ENCODE measurements at places on chromosomes 2 and 18.

- DNase-seq = no peak
Observed at GRCh38 chr2:210493528-210493927, 17.0 kb upstream of the LANCL1 start.

DNA sequence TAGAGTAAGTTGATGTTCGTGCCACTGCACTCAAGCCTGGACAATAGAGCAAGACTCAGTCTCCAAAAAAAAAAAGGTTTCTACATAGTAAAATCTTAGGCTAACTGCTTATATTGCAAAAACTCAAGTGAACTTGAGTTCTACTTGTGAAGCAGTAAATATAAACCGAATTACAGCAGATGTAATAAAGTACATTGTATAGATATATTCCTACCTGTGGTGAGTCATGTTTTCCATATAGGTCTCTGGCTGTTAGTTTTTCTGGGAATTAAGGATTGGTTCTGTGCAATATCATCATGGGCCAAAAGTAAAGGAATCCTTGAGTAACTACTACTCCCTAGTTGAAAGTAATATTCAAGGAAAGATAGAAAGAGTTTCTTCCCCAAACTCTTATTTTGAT lies 159.9 kb downstream of the DYM start:
- DNase-seq = no peak

DNA sequence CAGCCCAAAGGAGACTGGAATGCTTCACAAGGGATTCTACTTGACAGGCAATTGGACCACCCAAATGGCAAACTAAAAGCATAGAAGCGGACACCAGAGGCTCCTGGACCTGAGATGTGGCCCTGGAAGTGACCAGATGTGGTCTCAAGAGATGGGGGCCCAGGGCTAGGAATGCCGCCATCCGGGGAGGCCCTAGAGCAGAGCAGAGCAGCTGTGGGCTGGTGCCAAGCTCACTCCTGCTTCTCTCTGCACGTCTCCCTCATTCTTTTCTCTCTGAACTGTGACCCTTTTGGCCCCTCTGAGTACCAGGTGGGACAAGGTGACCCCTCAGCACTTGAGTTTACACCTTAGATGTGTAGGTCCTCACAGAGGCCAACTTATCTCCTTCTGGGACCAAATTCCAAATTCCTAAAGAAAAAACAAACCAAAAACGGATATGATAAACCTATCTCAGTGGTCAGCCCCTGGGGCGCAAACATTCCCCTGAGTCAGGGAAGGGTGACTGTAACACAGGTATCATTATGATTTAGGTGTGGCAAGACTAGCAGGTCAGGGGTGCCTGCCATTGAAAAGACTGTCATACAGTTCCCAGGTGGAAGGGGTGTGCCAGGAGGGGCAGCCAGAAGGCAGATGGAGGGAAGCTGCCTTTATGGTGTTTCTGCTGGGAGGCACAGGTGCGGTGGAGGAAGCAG lies 6.5 kb upstream of the IL1R2 start:
- DNase-seq = no peak

DNA sequence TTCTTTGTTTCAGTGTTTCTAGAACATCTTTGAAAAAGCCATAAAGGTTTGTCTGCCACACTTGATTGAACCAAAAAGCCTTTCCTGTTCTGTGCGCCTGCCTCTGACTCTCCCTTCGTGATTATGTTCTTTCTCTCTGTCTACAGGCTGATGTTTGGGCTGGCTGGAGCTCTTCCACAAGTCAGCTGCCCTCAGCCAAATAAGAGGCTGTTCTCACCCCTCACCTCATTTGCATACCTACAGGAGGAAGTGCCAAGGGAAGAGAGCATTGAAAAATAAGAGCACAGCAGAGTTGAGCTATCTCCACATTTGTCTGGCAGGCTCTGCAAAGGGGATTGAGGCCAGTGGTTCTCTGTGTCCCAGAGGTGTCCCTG lies 15.8 kb downstream of the INPP5D start:
- DNase-seq = peak; percentile 88

DNA sequence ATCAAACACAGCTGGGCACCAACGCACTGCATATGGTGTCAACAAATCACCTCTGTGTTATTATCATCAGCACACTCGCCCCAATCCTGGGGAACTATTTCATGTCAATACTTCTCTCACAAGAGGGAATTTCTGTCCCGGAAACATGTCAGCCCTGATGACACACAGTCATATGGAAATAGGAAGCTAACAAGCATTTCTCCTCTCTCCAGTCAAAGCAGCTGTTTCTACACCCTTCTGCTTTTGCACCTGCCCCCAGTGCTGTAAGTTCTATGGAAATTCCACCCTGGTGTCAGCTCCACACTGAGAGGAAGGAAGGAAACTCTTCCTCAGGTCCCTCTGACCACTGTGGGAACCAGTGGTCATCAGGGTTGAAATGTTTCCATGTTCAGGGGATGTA lies 447.6 kb upstream of the ID2 start:
- DNase-seq = peak; percentile 67

GRCh38 chr18:63199743-63200241 lies 119.8 kb downstream of the BCL2 start:
- no peak for DNase-seq

DNA sequence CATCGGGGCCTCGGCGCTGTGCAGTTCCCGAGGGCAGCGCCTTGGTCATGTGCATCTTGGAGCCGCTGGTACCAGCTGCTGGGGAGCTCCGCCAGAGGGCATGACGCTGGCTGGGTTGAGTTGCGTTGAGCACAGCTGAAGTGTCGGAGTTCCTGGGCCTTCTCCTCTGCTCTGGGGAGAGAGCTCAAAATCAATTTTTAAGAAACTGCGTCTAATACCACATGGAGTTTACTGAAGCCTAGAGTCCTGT lies 48.7 kb downstream of the GREB1 start:
- DNase-seq = no peak

- DNase-seq = no peak
Observed at GRCh38 chr2:86065512-86065911, 40.2 kb downstream of the POLR1A start.

DNA sequence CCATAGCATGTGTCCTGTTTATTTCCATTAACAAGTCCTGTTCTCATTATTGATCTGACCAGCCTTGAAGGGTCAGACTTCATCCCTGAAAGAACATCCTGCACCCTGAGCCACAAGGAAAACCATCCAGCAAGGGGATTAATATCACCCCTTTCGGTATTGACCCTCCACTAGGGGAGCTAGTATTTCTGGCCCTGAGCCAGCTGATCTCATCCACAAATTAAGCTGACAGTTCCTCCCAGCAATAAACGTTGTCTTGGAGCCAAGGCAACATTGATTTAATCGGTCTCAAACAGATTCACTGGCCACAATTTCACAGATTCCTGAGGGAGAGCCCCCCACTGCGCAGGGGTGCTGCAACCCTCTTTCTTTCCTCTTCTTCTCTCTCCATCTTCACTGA lies 353.1 kb upstream of the FANCL start:
- peak; percentile 3 for DNase-seq

DNA sequence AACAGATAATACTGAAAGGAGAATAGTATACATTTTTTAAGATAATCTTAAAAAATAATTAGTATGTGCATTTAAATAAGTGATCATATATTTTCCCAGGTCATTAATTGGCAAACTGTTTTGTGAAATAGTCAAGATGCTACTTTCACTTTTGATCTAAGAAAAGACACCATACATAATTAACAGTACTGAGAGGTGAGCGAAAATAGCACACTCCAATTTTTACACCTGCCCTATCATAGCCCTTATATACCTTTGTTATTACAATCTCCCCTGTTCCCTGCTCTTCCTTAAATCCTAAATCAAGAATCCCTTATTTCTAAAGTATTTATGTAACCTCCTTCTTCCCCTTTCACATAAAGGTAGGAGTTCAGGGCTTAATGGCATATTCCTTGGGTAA lies 500.1 kb upstream of the LRATD1 start:
- DNase-seq = no peak

DNA sequence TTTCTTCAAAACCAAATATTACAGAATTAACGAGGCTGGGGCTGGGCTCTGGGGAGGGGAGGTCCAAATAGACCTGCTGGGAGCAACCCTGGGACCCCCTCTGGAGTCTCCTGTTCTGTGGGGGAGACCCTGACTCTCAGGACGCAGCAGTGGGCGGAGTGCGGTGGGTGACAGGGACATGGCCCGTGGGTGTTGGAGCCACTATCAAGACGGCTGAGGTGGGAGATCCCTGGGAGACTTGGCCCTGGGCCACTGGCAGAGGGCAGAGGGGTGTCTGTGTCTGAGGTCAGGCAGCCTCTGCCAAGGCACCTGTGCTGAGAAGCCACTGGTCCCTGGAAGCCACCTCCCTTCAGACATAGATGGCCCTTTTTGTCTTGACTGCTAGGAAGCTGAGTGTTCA lies 79.5 kb upstream of the CTDP1 start:
- DNase-seq = no peak

DNA sequence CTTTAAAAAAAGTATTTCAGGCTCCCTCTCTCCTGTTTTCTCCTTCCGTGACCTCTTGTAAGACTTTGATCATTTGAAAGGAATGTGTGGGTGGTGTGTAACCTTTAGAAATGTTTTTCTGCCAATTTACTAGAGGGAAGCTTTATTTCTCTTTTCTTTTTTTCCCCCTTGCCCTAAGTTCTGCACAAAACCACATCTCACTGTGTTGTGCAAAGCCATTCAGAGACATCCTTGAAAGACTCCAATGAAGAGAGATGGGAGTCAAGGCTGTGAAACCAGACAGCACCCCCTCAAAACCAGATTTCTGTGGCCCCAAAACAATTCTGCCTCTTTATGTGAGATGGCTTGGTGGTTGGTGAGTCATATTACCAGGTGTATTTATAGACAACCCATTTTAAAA lies 184.6 kb upstream of the ERBB4 start:
- peak; percentile 43 for DNase-seq

DNA sequence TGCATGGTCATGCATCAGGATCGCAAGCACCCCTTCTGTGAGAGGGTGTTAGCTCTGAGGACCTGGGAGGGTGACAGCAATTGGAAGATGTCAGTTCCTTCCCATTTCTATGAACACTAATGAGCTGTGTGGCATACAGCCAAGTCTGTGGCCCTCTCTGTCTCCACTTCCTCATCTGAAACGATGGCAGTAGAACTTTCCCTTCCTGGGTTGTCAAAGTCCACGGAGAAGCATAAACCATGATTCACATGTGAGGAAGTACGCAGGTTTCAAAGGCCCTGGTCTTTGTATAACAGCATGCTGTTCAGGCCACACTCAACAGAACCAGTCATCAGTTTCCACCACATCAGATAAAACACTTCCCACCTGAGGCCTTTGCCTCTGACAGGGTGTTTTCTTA lies 167.4 kb upstream of the RAB6C start:
- peak; percentile 20 for DNase-seq

GRCh38 chr2:82993609-82994008 lies 1465.5 kb downstream of the SUCLG1 start:
- no peak for DNase-seq

DNA sequence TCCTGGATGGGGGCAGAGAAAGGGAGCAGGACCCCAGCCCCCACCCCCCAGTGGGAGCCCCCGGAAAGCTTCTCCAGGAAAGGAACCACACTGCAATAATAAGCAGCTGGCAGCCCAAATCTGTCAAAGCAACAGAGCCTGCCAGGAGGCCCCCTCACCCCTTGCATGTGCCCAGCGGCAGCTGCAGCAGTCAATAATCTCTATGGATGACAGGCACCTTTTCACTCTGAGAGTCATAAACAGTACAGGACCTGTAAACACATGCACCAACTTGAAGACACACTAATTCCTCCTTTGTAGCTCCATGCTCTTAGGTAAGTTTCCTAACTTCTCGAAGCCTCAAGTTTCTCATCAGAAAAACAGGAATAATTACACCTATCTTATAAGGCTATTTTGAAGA lies 26.2 kb upstream of the KDM3A start:
- DNase-seq = no peak

- peak; percentile 35 for DNase-seq
Observed at GRCh38 chr2:119126650-119127049, 31.9 kb downstream of the C1QL2 start.

All from GM12865 (cell line).